ENCODE measurements at places on chromosomes 5 and 9. TPM values are rescaled to one million over a fixed set of nuclear protein-coding genes. Genes with fewer than 3 reads are reported as not detected.

Gene SLC44A1
- 15.6 TPM for polyA plus RNA-seq

Gene CEL
- 0.41 TPM for polyA plus RNA-seq

Gene LCN10
- polyA plus RNA-seq, result not detected

Gene LHX3
- not detected for polyA plus RNA-seq

Gene SPINK13
- polyA plus RNA-seq, result not detected

Gene MVB12B
- polyA plus RNA-seq, result 4.4 TPM

Gene ZBTB5
- 9.5 TPM for polyA plus RNA-seq

Gene TESK1
- 14.5 TPM for polyA plus RNA-seq

Gene POU5F2
- 0.09 TPM for polyA plus RNA-seq

Gene TNFSF15
- polyA plus RNA-seq, result 2.8 TPM

Gene ZNF454
- polyA plus RNA-seq, result 0.78 TPM

Gene SMIM33
- polyA plus RNA-seq, result not detected

Gene PCDHB13
- polyA plus RNA-seq, result 0.73 TPM

Gene LURAP1L
- 40.8 TPM for polyA plus RNA-seq

Gene FOXD4L3
- polyA plus RNA-seq, result not detected

Gene SEMA6A
- 0.30 TPM for polyA plus RNA-seq

Gene SKIC3
- 81.5 TPM for polyA plus RNA-seq

Gene SOHLH1
- polyA plus RNA-seq, result not detected

Gene LOX
- polyA plus RNA-seq, result 228 TPM

Gene HAVCR1
- polyA plus RNA-seq, result 0.29 TPM

Gene SLC6A19
- not detected for polyA plus RNA-seq

Gene TSLP
- polyA plus RNA-seq, result 12.9 TPM

Gene CAVIN4
- 0.71 TPM for polyA plus RNA-seq

Gene ACOT12
- 0.56 TPM for polyA plus RNA-seq

Gene CAAP1
- polyA plus RNA-seq, result 21.8 TPM

Gene FBP1
- not detected for polyA plus RNA-seq

Gene TMC1
- not detected for polyA plus RNA-seq
